ENCODE measurements at places on chromosomes 2 and 18.
A peak's percentile ranks its signal among the peaks of the same experiment; 100 is the strongest.

- no peak for DNase-seq
Measured at GRCh38 chr2:184646177-184646576, 47.8 kb downstream of the ZNF804A start.

- no peak for DNase-seq
Measured at GRCh38 chr2:196046123-196046917, 22.3 kb downstream of the DNAH7 start.

DNA sequence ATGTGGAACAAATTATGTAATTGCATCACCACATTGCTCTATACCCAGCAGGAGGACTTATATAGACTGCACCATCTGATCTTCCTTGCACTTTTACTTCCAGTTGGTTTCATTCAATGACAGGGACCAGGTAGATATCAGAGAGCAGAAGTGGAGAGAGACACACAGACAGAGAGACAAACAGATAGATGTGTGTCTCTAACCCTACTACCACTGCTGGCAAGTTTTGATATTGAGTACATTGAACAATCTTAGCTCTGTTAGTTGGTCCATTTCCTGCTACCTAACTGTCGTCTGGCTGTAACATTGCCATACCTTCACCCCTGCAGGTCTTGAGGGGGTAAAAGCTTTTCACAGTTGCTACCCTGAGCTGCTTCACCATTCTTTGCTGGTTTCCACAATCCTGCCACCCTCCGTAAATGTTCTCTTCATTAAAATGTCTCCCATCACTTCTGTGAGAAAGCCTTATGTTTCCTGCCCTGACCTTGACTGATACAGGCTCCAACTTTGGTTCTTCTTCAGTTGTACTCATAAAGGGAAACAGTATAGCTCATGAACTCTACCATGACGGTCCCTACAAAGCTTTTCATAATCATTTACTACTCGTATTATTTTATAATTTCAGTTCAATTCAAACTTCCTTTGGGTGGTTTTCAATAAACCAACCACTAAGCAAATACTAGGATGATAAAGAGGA, 62.3 kb upstream of the ITGA4 start:
- no peak for DNase-seq

- no peak for DNase-seq
Measured at GRCh38 chr2:46978723-46979122, 63.1 kb upstream of the MCFD2 start.

- DNase-seq = no peak
Measured at GRCh38 chr2:65397122-65397521, 35.3 kb downstream of the SPRED2 start.

GRCh38 chr2:121068851-121069250, 216.2 kb downstream of the TFCP2L1 start:
- DNase-seq = no peak

DNA sequence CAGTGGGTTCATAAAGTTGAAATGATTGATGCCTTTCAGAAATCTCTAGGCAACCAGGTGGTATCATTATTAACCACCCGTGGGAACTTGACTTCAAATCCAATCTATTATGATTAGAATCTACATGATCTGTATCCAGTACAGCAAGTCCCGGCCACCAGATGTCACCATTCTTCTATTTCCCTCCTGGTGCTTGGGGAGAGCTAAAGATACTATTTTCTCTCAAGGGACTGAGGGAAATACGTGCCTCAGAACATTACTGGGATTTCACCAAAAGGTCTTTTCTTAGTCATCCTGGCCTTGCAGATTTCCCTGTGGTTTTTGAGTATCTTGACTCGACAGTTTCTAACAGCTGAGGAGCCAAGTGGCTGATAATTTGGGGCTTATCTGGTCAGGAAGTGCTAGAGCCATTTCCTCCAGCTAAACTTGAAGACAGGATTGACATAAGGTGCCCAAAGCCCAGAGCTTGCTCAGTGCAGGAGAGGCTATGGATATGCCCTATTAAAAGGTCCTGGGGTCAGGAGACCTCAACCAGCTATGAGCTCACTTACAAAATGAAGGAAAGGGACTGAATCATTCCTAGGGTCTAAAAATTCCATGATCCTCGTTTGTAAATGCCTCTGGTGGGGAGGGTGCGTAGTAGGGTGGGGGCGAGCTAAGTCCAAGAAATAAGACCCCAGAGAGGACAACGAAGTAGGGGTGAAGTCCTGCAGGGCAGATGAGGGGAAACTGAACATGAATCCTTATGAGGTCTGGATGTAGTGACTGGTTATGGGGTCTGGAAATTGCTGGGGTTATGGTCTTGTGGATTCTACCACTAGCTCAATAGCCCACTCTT, 135.4 kb upstream of the MGAT5 start:
- DNase-seq = peak; percentile 68

DNA sequence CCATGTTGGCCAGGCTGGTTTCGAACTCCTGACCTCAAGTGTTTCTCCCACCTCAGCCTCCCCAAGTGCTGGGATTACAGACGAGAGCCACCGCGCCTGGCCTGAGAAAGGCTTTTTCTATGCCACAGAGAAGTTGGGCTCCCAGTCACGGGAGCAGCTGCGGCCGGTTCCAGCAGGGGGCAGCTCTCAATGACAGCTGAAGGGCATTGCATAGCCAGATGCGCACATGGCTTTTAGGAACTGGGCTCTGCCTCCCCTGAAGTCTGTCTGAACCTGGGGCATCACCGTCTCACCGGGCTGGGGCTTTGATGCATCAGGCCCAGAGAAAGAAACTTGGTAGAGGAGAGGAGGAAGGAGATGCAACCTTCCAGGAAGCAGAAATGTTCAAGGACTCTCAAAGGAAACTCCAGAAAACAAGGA, 84.2 kb upstream of the LAPTM4A start:
- no peak for DNase-seq

DNA sequence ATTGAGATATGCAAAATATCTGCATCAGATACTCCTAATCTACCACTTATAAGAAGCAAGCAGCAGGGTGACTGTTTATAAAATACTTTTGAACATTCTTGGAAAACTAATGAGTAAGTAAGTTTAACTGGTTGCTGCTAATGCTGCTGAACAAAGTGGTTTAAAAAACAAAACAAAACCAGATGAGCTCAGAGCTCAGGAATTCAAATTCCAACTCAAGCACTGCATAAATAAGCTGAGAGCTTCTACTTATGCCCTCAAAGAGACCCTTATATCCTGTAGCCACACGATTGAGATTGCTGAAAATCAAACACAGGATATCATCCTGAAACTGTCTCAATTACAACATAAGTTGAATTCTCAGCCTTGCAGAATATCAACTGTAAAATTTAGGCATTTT, 62.3 kb upstream of the NYAP2 start:
- DNase-seq = no peak

DNA sequence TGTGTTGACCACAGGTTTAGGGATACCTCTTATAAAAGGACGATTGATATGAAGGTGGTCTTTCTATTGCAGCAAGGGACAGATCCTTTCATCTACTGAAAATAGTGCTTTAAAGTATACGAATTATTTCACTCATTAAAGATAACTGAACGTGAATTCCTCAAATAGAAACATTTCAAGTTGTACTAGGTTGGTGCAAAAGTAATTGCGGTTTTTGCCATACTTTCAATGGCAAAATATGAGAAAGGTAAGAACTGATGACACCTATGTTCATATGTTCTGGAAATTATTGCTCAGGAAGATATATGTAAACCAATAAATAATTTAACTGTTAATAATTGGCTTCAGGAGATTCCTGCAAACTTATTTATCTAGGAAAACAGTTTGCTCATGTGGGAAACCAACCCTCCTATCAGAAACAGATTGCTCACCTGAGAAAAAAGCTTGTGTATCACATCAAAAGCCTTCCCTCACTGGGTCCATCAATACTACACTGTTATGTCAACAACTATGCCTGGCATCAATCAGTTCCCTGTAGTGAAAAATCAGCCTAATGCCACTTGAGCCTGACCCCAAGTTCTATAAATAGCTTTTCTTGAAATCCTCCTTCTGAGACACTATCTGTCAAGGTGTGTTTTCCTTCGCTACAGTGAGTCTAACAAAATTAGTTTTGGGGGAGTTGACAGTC, 81.5 kb upstream of the ACSL3 start:
- no peak for DNase-seq

GRCh38 chr2:134736167-134736880, 17.5 kb upstream of the TMEM163 start:
- no peak for DNase-seq

DNA sequence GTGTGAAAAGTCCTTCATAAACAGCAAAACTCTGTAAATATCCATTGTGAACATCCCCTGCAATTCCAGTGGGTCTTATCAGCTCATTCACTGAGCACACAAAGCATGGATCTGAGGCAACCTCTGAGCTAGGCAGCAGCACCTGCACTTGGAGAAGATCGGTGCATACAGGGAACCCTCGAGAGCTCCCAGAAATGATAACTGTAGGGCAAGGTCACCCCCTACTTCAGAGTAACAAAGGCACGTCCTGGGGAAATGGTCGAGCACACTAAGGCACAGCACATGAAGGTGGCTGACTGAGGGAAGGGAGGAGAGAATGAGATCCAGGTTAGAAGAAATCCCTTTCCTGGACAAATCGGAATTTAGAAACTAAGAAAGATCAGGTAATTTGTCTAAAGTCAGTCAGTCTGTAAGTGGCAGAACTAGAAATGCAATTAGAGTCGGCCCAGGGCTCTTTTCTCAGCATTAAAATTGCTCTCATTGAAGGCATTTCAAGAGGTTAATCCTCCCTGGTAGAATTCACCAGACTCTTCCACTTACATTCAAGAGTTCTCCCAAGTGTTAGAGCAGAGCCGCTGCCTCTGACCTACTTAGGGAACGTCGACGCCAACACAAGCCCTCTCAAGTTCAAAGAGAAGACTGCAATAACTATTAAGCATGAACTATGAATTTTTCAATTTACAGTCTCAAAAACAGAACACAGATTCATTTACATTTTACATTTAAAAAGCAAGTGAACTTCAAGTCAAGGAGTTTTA, 45.9 kb downstream of the PXDN start:
- DNase-seq = no peak

DNA sequence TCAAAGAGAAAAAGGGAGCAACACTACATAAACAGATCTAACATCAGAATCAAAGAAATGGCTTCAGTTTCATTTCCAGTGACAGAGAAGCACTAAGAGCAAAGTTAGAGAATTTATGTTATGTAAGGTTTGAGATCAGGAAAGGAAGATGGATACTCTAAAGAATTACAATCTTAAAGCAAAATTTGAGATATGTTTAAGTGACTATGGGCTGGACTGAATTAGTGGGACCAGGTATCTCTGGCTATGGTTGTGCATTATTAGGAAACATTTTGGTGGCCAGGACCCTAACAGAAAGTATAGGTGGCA, 208.2 kb downstream of the CCDC178 start:
- DNase-seq = no peak

- DNase-seq = no peak
Measured at GRCh38 chr2:126935774-126936173, 37.1 kb downstream of the TEX51 start.

DNA sequence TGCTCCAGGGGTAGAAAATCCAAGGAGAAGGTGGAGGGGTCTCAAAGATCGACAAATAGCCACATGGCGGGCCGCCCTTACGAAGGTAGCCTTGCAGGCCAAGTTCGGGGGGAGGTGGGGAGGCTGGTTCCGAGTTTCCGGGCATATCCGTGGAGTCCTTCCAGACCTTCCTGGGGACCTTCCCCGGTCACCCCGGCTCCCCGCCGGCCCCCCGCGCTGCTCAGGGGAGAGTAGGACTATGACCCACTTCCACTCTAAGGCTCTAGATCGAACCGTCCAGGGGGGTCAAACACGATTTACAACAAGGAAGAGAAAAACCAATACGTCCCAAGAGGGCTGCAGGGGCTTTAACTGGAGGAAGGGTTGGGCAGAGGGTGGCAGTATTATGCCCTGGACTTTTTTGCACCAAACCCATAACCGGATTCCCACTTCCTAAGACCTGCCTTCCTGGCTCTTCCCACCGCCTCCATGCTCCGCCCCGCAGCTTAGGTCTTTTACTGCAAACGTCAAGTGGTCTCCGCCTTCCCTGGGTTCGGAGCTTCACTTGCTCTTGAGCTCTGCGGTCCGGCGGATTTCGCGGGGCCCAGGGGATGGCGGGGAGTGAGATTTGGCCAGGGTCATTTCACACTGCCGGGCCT, 779 bp upstream of the LYPD6 start:
- no peak for DNase-seq

DNA sequence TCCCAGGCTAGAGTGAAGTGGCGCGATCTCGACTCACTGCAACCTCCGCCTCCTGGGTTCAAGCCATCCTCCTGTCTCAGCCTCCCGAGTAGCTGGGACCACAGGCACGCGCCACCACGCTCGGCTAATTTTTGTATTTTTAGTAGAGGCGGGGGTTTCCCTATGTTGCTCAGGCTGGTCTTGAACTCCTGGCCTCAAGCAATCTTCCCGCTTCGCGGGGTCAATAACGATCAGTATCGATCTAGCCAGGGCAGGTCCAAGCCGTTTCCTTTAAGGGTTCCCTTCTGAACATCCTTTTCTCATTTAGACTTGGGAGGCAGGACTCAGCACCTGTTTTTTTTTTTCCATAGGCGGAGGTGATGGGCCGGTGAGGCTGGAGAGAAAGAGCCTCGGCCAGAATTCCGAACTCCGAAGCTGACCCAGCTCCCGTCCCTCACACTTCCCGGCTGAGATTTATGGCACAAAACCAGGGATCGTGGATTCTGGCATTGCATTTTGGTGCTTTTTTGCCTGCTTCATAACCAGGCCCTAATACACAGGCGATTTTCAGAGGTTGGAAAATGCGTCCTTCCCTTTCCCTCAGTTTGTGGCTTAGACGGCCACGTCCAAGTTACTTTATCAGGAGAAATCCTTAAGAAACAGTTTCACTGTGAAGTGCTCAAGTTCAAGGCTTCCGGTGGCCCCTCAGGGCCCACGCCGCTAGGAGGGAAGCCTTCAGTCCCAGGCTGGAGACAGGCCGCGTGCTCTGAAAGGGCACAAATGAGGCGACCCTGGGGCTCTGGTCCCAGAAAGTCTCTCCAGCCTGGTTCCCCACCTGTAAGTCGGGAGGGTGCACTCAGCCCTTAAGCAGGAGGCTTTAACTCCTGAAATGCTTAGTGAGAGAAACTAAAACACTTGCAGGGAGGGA, 998 bp upstream of the SLC66A3 start:
- no peak for DNase-seq

- no peak for DNase-seq
Measured at GRCh38 chr2:13819896-13820295, 812.6 kb upstream of the LRATD1 start.

DNA sequence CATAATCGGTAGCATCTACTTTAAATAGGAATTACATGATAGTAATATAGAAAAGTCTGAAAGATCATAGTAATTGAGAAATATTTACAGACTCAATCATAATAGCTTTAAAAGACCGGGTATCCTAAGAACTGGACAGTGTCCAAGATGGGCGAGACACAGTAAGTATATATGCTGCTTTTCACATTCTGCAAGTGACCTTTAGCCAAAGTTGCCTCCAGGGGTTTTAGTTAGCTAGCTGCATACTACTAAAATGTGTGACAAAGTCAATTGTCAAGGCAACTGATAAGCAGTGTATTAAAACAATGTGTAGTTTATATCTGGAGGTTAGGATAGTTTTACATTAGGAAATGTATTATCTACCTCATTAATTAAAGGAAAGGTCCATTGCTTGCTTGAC, 24.6 kb downstream of the CD302 start:
- no peak for DNase-seq

- DNase-seq = no peak
Measured at GRCh38 chr2:62713837-62714236, 8.3 kb downstream of the EHBP1 start.
